ENCODE measurements at places on chromosomes 2 and 18.

DNA sequence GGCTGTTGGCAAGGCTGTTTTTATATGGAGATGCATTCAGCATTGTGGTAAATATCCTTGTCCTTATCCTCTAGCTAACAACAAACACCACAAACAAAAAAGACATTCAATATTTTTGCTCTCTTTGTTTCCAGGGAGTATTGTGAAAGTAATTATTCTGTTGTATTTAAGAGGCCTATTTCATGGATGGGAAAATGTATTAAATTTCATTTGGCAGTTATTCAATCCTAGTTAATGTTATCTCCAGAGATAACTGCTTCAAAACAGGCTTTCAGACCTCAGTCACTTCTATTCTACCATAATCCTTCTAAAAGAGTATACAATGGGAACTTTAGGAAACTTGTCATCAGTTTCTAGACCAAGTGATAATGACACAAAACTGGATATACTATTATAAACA, 280.5 kb upstream of the CCDC68 start:
- no peak for DNase-seq

- no peak for DNase-seq
Measured at GRCh38 chr18:12597760-12598159, 60.1 kb downstream of the SPIRE1 start.

GRCh38 chr2:101608408-101609310, 88.8 kb upstream of the MAP4K4 start:
- no peak for DNase-seq

DNA sequence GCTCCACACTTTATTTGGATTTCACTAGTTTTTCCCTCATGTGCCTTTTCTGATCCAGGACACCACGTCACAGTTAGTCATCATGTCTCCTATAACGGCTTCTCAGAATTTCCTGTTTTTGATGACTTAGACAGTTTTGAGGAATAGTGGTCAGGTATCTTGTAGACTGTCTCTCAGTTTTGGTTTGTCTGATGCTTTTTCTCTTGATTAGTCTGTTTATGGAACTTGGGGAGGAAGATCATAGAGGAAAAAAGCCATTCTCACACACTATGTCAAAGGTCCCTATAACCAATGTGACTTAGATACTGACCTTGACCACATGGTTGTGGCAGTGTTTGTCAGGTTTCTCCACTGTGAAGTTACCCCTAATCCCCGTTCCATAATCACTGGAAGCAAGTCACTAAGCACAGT, 89.0 kb downstream of the RAPH1 start:
- no peak for DNase-seq
